Chondrocyte (in vitro differentiated cells): ENCODE measurements at places on chromosomes 5 and 9. TPM values are rescaled to one million over a fixed set of nuclear protein-coding genes. Genes with fewer than 3 reads are reported as not detected.

Gene RMI1
- total RNA-seq, result 7.7 to 9.1 TPM (median 7.9 TPM) in 3 replicates

GRCh38 chr5:115626445-115626823 is 598 bp upstream of the TMED7 start:
- H3K27me3 ChIP-seq, result no peaks in the 10 kb centered on the region
- no peak overlapping the region for H3K4me3 ChIP-seq
- H3K36me3 ChIP-seq, result no peaks in the 10 kb centered on the region
- H3K4me1 ChIP-seq, result peaks cover 21% of the 10 kb centered on the region
- no peak for DNase-seq

DNA sequence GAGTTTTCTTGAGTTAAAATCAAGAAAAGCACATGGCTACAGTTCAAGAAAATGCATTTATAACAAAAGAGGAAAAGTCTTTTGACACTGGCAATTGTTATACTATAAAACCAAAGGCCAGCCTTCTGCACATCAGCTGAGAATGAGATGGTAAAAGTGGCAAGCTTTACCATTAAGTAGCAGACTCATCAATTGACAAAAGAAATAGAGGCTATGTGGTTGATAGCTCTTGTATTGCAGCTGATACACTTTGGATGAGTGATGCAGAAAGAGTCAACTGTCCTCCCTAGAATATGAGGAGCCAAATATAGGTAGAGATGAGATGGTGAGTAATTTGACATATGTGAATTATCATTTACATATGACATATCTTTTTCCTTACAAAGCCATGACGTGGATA is 1100.9 kb upstream of the CDH6 start:
- H3K27me3 ChIP-seq, result no peaks in the 10 kb centered on the region
- no peak for DNase-seq
- H3K4me3 ChIP-seq, result no peak overlapping the region
- H3K36me3 ChIP-seq, result no peaks in the 10 kb centered on the region
- no peak overlapping the region for H3K27ac ChIP-seq

DNA sequence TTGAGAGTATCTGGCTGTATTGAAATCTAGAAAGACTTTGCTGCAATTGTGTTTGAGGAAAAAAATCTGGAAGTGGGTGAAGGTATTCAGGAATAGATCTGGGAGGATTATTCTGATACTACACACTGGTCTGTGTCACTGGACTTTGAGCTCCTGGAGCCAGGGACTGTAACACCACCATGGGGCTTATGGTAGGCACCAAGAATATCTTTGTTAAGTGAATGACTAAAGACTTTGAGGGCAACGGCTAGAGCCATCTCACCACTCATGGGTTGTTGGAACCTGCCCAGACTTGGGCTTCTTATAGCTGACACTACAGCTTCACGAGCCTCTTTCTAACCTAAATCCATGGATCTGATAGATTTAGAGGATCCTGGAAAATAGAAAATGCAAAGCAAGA is 10.2 kb downstream of the NFX1 start:
- H3K4me3 ChIP-seq, result no peak overlapping the region
- peaks cover 38% of the 10 kb centered on the region for H3K36me3 ChIP-seq
- H3K4me1 ChIP-seq, result peaks cover 29% of the 10 kb centered on the region
- no peak overlapping the region for H3K27ac ChIP-seq

DNA sequence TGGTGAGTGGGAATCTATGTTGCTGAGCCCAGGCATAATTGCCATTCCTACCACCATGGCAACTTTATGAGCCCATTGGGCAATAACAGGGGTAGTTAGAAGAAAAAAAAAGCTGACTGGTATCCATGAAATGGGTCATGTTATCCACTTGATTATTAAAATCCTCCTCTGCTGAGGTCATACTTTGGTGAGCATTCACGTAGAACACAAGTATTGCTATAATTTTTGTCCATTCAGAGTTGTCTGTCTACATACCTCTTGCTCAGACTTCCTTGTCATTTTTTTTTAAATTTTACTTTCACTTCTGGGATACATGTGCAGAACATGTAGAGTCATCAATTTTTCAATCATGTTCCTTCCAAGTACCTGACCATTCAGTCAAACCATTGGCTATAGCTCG is 780.8 kb upstream of the ARRDC3 start:
- H3K4me3 ChIP-seq, result no peak overlapping the region
- DNase-seq, result no peak
- no peak overlapping the region for H3K27ac ChIP-seq
- no peaks in the 10 kb centered on the region for H3K36me3 ChIP-seq

Gene TAF1L
- total RNA-seq, result 0.02 TPM in 1 of 3 replicates, not detected in the others

- H3K27me3 ChIP-seq, result peaks cover 70% of the 10 kb centered on the region
- H3K27ac ChIP-seq, result no peak overlapping the region
- peak; percentile 46 for DNase-seq
- H3K36me3 ChIP-seq, result no peaks in the 10 kb centered on the region
- no peaks in the 10 kb centered on the region for H3K4me1 ChIP-seq
Measured at GRCh38 chr9:132154863-132155567, 6.8 kb upstream of the NTNG2 start.

GRCh38 chr9:125470767-125471580 is 209.3 kb downstream of the GAPVD1 start:
- H3K4me3 ChIP-seq, result no peak overlapping the region
- peaks cover 5% of the 10 kb centered on the region for H3K36me3 ChIP-seq
- no peaks in the 10 kb centered on the region for H3K27me3 ChIP-seq
- H3K27ac ChIP-seq, result no peak overlapping the region

- peaks cover 40% of the 10 kb centered on the region for H3K4me1 ChIP-seq
- no peak overlapping the region for H3K4me3 ChIP-seq
- no peaks in the 10 kb centered on the region for H3K27me3 ChIP-seq
- H3K36me3 ChIP-seq, result no peaks in the 10 kb centered on the region
- DNase-seq, result no peak
Measured at GRCh38 chr5:125559296-125559695, 812.9 kb upstream of the ZNF608 start.

DNA sequence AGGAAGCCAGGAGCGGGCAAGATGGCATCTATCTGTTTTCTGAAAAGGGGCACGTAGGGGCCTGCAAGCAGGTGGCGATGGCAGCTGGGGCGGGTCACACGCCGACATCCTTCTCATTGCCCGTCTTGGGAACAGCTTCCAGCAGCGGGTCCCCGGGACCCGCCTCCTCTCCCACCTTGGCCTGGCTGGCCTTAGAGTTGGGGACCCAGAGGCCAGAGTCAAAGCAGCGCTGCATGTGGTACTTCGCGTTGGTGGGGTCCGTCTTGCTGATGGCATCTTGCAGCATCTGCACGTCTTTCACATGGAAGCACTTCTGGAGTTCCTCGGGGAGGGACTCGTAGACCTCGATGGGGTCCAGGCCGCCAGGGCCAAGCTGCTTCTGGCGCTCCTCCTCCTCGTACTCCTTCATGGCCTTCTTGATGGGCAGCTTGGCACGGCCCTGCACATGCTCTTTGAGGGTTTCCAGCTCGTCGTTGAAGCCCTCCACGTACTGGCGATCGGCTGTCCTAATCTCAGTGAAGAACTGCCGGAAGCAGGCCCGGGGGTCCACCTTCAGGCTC is 127.6 kb upstream of the CLINT1 start:
- no peaks in the 10 kb centered on the region for H3K36me3 ChIP-seq
- no peaks in the 10 kb centered on the region for H3K27me3 ChIP-seq
- H3K4me1 ChIP-seq, result peaks cover 9% of the 10 kb centered on the region
- DNase-seq, result no peak
- H3K4me3 ChIP-seq, result no peak overlapping the region
- H3K27ac ChIP-seq, result no peak overlapping the region

DNA sequence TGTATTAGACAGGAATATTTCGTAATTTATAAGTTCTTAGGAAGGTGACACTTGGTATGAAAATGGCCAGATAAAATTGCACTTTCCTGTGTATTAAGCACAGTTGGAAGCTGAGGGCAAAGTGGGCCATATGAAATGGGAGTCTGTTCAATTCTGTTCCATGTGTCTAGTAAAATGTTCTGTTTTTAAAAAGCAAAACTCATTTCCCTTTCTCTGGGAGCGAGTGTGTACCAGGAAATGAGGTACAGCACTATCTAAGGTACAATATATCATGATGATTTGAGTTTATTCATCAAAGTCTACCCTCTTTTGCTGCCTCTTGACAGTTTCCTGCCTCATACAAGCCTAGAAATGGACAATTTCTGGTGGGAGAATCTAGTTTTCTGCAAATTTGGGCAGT is 51.2 kb upstream of the KCNN2 start:
- no peak overlapping the region for H3K27ac ChIP-seq
- H3K4me1 ChIP-seq, result peaks cover 9% of the 10 kb centered on the region
- DNase-seq, result no peak

Gene EIF4E1B
- not detected in 3 replicates for total RNA-seq

- no peak overlapping the region for H3K4me3 ChIP-seq
- DNase-seq, result no peak
- no peak overlapping the region for H3K27ac ChIP-seq
- peaks cover 15% of the 10 kb centered on the region for H3K4me1 ChIP-seq
Measured at GRCh38 chr5:2746561-2747032, 4.9 kb downstream of the IRX2 start.

DNA sequence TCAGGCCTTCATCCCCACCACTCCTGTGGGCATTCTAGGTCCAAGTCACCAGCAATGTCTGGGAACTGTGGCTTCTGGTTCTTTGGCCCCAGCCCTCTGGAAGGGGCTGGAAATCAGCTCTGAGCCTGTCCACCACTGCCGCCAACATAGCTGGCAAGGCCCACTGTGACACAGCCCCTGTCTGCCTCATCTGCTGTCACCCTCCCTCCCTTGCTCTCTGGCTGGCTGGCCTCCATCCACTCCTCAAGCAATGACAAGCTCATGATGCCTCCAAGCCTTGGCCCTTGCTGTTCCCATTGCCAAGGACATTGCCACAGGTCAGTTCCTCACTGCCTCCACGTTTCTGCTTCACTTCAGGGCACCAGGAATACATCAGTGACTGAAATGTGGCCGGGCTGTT is 93.7 kb downstream of the LHX2 start:
- no peaks in the 10 kb centered on the region for H3K4me1 ChIP-seq
- H3K4me3 ChIP-seq, result no peak overlapping the region
- no peak for DNase-seq
- H3K27ac ChIP-seq, result no peak overlapping the region
- peaks cover 52% of the 10 kb centered on the region for H3K27me3 ChIP-seq

Gene TOR1B
- total RNA-seq, result 39.4 to 44.2 TPM (median 39.8 TPM) in 3 replicates

DNA sequence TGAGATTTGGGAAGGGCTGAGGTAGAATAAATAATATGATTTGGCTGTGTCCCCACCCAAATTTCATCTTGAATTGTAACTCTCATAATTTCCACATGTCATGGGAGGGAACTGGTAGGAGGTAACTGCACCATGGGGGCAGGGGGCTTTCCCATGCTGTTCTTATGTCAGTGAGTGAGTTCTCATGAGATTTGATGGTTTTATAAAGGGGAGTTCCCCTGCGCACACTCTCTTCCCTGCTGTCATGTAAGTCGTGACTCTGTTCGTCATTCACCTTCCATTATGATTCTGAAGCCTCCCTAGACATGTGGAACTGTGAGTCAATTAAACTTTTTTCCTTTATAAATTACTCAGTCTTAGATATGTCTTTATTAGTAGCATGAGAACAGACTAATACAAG is 115.5 kb upstream of the STARD4 start:
- peaks cover 2% of the 10 kb centered on the region for H3K36me3 ChIP-seq
- peaks cover 4% of the 10 kb centered on the region for H3K4me1 ChIP-seq
- no peaks in the 10 kb centered on the region for H3K27me3 ChIP-seq
- no peak overlapping the region for H3K27ac ChIP-seq

Gene TAS2R1
- total RNA-seq, result 1.6 to 1.7 TPM in 2 of 3 replicates, not detected in the other

DNA sequence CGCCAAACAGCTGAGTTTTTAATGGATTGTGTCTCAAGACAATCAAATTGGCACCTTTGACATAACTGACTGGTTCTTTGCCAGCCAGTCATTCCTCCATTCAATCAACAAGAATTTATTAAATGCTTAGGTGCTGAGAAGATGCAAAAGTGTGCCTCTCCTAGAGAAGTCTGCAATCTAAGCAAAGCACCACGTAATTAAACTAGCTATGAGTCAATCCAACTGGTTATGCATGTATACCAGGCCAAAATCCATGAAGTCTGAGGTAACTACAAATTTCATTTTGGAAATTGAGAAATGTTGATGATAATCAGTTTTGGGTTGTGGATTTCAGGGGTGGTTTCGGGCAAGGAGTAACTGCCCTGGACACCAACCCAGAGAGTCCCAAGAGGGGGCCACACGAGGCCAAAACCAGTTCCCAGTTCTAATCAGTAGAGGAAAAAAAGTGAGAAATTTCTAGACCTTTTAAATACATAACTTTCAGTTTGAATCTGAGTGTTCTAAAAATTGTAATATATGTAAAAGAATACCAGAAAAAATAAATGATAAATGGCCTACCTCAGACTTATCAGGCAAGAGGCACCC is 92.6 kb downstream of the EFNA5 start:
- H3K27ac ChIP-seq, result no peak overlapping the region
- DNase-seq, result no peak
- H3K4me1 ChIP-seq, result peaks cover 26% of the 10 kb centered on the region
- no peaks in the 10 kb centered on the region for H3K36me3 ChIP-seq

GRCh38 chr5:89584339-89584956 is 701.5 kb upstream of the MEF2C start:
- no peaks in the 10 kb centered on the region for H3K27me3 ChIP-seq
- DNase-seq, result no peak
- no peak overlapping the region for H3K4me3 ChIP-seq
- H3K4me1 ChIP-seq, result peaks cover 7% of the 10 kb centered on the region
